ENCODE measurements at places on chromosomes 3 and 15.

DNA sequence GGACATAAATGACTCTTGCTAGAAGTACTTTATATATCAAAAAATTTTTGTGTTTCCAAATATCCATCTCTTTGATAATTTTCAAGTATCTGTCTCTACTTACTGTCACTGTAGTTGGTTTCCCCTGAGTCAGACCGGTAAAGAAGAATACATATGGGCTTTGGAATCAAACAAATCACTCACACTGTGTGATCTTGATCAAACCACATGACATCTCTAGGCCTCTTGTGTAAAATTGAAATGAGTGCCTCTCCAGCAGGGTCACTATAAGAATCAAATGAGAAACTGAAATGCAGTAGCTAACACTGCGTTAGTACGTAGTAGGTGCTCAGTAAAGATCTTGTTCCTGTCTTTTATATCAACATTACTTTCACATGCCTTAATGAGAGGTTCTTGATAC, 314.6 kb upstream of the STT3B start:
- DNase-seq: no peak

DNA sequence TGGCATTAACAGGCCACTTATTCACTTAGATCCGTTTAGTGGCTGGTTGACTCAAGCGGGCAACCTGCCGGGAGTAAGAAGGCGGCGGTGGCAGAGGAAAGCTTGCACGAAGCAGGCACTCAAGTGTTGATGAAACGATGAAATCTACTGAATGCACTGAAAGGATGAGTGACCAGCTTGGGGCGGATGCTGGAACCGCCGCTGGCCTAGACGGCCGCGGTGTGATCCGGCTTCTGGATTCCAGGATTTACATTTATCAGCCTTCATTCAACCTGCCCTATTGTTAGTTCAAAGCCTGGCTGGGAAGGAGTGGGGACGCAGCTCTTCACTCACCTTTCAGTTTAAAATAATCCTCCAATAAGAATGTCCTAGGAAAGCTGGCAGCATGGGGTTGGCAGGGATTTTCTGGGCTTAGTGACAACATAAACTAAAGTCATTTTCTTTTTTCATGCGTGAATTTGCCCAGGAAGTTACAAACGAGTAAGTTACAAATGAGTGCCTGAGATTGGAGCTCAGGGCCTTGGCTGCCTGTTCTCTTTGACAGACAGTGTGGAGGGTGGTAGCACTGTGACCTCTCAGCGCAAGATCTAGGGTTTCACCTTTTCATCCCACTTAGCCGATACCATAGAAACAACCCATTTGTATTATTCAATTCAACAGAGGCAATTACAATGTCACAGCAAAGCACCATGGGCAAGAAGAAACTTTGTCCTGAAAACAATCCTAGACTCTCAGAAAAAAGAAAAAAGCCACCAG, 1.1 kb upstream of the PLCH1 start:
- no peak for DNase-seq

GRCh38 chr15:81407718-81408117, 33.7 kb upstream of the TMC3 start:
- no peak for DNase-seq

- DNase-seq: no peak
Observed at GRCh38 chr3:9897408-9898372, 5.0 kb upstream of the IL17RE start.

DNA sequence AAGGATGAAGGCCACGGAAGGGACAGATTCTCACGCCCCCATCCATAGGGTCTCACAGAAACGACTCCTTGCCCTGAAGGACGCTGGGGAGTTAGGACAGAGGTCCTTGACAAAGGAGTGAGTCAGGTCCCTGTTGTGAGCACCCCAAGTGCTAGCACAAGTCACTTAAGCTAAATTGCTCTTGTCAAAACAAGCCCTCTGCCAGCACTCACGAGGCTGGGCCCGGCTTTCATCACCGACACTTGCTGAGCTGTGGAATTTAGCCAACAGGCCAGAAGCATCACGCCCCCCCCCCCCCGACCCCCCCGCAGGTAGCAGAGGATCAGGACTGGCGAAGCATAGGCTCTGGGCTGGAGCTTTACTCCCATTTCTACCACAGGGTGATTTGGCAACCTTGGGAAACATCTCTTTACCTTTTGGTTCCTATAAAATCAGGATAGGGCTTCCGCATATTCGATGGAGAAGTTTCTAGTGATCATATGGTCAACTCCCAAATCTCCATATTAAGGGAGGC, 75.4 kb downstream of the ADCY5 start:
- DNase-seq: no peak

GRCh38 chr3:64454768-64455167, 229.5 kb upstream of the PRICKLE2 start:
- no peak for DNase-seq

DNA sequence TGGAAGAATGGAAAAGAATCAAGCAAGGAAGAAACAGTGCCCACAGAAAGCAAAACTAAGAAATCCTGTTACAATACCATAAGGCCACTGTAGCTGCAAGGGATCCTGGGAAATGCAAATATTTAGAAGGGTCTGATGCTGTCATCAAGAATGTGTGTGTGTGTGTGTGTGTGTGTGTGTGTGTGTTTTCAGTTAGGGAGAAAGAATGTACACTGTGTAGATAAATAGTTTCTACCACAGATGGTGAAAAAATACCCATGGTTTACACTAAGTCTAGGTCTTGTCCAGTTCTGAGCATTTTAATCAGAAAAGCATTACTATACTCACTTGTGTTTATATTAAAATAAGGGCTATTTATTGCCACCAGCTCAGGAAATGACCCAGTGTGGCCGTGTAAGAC, 355.0 kb downstream of the RBMS3 start:
- no peak for DNase-seq

GRCh38 chr15:101127506-101128076, 124.3 kb downstream of the CHSY1 start:
- no peak for DNase-seq

DNA sequence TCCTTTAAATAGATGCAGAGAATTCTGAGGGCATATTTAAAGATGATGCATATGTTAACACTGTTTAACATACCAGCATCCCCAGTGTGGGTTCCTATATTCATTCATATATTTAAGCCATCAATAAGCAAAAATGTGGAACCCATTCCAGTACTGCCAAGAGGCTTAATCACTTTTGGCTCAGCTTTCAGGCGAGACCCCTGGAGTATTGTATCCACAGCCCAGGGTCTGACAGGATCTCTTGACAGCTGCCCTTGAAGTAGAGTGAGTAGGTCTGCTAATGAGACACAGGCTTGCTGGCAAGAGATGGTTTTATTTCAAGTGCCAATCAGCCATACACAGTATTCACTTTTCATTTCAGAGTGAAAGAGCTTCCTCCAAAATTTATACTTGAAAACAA, 367.3 kb downstream of the OCA2 start:
- DNase-seq: no peak

DNA sequence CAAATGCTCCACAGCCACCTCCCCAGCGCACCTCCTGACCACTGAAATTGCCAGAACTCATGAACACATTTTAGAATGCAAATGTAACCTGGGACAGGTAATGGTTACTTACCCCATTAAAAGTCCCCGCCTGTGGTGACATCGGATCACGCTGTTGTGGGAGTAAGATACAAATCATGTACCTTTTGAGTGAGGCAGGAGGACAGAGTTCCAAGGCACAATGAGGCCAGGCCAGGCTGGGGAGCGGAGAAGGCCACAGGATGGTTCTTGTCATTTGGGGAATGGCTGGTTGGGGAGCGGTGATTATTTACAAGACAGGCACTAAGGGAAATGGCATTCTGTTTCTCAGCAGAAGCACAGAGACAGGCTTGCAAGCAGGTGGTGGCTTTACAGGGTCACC, 490.0 kb downstream of the EDEM1 start:
- DNase-seq: no peak

DNA sequence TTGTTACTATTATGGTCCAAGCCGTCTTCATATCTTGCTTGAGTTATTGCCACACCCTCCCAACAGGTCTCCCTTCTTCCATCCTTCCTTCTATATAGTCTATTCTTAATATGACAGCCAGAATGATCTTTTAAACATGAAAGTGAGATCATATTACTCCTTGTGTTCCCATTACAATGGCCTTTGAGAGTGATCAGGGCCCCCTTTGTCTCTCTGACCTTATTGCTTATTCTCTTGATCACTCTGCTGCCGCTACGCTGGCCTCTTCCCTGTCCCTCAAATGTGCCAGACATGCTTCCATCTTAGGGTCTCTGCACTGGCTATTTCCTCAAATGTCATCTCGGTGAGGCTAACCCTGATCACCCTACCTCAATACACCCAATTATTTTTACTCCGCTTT, 38.1 kb downstream of the UBE2E2 start:
- DNase-seq: no peak

DNA sequence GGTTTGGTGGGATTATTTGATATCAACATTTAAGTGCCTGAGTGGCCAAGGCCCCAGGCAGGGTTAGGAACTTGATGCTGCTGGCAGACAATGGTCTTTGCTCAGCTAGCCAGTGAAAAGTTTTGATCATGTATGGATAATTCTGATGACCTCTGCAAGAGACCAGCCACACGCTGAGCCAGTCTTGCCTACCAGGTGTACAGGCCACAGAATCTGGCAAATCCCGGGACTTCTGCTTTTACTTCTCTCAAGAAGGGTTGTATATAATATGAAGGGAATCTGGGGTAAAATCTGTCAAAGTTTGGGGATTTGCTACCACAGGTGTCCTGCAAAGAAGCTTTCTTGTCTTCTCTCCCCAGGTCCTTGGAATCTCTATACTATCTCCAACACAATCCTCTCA, 331.4 kb upstream of the GOLIM4 start:
- DNase-seq: no peak

DNA sequence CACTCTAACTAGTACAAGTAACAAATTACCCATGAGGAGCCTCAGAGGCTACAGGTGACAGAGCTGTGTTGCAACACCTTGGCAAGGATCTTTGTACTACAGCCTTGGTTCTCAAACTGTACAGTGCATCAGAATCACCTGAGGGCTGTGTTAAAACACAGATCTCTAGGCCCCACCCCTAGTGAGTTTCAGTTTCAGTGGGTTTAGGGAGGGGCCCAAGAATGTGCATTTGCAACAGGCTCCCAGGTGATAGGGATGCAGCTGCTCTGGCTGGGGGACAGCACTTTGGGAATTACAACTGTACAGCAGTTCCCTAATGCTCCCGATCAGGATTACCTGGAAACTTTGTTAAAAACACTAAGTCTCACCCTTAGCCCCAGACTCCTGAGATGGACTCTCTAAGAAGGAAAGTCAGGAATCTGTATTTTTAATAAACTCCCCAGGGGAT, 66.1 kb upstream of the NR2F2 start:
- no peak for DNase-seq

- DNase-seq: peak; percentile 25
Observed at GRCh38 chr3:48739955-48740823, 23.2 kb upstream of the IP6K2 start.

- no peak for DNase-seq
Observed at GRCh38 chr3:159852821-159853505, 135.7 kb upstream of the IL12A start.

DNA sequence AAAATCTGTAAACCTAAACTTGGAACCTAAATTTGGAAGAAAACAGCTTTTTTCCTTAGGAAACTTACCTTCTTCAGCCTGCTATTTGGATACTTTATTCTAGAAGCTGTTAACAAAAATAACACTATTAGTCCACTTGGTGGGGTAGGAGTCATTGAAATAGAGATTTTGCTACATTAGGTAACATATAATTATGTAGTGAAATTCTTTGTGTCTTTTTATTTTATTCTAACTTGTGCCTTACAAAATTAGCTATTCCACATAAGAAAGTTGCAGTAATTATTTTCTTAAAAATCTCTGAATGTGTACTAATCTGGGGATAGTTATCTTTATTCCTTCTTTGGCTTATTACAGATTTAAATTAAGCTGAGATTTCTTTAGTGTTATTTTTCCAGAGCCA, 360.4 kb upstream of the ROBO2 start:
- no peak for DNase-seq

DNA sequence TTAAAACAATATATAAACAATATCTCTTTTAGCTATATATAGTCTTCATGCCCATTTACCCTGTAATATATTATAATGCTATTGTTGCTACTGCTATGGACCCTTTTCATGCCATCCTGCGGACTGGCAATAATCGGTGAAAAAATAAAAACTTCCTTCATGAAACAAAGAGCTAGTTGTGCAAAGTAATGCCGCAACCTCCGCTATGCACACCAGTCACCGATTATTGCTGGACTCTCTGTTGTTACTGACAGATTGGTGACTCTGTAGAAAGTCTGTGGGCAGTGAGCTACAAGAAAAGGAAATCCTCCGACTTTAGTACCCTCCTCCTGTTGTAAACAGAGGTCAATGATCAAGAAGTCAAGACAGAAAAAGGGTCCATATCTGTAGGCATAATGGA, 17.9 kb upstream of the ICE2 start:
- DNase-seq: no peak

DNA sequence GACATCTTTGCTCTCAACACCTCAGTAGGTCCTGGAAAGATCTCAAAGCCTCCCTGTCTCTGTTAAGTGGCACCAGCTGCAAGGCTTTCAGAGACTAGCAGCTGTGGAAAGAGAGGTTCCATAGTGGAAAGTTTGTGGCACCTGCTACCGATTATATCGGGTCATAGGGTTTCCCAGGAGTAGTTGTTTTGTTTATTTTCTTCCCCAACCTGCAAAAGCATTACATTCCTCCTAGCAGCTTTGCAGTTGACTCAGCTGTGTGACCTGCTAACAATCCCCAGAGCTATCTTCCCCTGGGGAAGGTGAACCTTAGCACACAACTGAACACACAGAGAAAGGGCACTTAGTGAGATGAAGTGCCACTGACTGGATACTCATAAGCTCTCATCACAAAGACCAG, 598.9 kb upstream of the GRM7 start:
- no peak for DNase-seq

Measured in T-helper 2 cell (primary cell).